ENCODE measurements at places on chromosomes 12 and 14.

- no peak for DNase-seq
Observed at GRCh38 chr14:23062002-23062401, 4.7 kb upstream of the CDH24 start.

- no peak for DNase-seq
Observed at GRCh38 chr14:104470588-104470987, 109.0 kb upstream of the C14orf180 start.

- peak; percentile 60 for DNase-seq
Observed at GRCh38 chr12:94532490-94533422, 73.1 kb upstream of the CEP83 start.

DNA sequence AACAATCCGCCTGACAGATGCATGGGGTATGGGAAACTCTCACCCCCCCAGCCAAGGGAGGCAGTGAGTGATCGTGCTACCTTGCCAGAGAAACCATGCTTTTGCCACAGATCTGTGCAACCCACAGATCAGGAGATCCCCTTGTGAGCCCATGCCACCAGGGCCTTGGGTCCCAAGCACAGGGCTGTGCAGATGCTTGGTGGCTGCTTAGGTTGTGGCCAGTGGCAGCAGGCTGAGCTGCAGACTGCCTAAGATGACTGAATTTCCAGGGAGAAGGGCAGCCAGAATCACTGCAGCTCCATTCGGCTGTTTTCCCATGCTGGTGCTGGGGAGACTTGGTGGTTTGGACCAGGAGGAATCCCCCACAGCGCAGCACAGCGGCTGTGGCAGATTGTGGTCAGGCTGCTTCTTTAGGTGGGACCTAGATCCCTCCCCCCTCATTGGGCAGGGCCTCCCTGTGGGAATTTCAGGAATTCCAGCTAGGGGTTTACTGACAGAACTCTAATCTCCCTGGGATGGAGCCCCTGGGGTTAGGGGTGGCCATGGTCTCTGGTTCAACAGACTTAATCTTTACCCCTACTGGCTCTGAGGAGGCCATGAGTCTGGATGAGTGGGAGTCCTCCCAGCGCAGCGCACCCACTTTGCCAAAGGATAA lies 264.6 kb upstream of the DAAM1 start:
- no peak for DNase-seq

- no peak for DNase-seq
Observed at GRCh38 chr14:37091651-37092050, 80.8 kb downstream of the SLC25A21 start.

GRCh38 chr12:115507560-115507889 lies 770.0 kb downstream of the MED13L start:
- DNase-seq = no peak

GRCh38 chr14:79570648-79571047 lies 640.7 kb downstream of the DIO2 start:
- no peak for DNase-seq

GRCh38 chr12:116996621-116997020 lies 85.9 kb downstream of the FBXW8 start:
- no peak for DNase-seq

- DNase-seq = peak; percentile 15
Observed at GRCh38 chr14:51963286-51963685, 26.1 kb upstream of the RTRAF start.

DNA sequence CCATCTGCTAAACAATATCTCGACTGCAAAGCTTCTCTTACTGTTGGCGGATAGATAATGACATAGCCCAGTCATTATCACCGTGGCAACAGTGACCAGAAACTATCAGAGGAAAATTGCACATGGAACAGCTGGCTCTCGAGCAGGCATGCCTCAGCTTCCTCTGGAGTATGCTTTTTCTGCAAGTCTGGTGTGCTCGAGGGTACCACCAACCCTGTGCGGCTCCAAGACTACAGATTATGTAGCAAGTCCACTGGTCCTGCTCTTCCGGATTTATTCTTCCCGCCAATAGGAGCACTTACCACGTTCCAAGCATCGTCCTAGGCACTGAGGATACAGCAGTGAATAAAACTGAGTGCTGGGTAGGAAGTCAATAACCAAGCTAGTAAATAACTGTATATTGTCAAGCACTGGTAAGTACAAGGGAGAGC lies 1.4 kb upstream of the GLRX5 start:
- peak; percentile 67 for DNase-seq

DNA sequence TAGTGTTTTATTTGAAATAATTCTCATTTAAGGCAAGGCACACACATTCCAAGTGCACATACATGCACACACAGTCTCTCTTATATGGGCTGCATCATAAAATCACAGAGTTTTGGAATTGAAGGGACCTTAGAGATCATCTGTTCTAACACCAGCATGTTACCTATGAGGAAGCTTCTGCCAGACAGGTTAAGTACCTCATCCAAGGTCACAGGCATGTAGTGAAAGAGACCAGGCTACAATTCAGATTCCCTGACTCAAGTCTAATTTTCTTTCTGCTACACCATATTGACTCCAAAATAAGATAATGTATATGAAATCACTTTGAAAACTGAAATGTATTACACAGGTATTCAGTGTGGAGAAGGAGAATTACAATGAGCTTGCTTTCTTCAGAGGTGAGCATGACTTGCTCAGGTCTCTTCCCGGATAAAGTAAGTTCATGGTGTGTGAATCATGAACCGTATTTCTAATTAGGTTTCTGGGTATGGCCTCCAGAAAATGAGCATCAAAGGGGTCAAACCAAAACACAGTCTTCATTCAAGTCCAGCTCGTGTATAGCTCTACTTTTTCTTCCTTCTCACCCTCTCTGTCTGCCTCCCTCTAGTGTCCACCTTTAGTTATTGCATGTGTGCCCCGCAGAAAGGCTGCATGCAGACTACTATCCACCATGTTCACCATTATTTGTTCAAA lies 411.9 kb downstream of the FUT8 start:
- DNase-seq = peak; percentile 70

- no peak for DNase-seq
Observed at GRCh38 chr14:100578552-100578951, 8.7 kb downstream of the BEGAIN start.

GRCh38 chr12:16211731-16212130 lies 65.8 kb downstream of the SLC15A5 start:
- no peak for DNase-seq

GRCh38 chr12:82515652-82516051 lies 157.3 kb downstream of the METTL25 start:
- no peak for DNase-seq

GRCh38 chr12:123761841-123762714 lies at the start of gene DNAH10:
Gene DNAH10, plus strand, starts transcription at chr12:123762301. Its CDS starts 36 bp downstream, at chr12:123762337.
- peak; percentile 77 for DNase-seq

DNA sequence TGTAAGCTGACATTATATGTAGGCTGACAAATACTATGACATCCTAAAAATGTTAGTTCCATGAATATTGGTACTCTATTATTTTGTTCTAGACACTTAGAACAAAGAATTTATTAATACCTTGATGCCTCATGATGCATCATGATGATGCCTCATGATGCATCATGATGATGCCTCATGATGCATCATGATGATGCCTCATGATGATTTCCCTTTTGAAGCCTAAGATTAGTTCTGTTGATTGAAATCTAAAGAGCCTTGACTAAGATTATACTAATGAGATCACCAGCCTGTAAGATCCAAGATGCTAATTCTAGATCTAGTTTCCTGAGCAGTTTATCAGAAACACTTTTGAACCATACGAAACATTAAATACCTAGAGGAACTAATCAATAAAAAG lies 4.6 kb upstream of the CEP128 start:
- no peak for DNase-seq

DNA sequence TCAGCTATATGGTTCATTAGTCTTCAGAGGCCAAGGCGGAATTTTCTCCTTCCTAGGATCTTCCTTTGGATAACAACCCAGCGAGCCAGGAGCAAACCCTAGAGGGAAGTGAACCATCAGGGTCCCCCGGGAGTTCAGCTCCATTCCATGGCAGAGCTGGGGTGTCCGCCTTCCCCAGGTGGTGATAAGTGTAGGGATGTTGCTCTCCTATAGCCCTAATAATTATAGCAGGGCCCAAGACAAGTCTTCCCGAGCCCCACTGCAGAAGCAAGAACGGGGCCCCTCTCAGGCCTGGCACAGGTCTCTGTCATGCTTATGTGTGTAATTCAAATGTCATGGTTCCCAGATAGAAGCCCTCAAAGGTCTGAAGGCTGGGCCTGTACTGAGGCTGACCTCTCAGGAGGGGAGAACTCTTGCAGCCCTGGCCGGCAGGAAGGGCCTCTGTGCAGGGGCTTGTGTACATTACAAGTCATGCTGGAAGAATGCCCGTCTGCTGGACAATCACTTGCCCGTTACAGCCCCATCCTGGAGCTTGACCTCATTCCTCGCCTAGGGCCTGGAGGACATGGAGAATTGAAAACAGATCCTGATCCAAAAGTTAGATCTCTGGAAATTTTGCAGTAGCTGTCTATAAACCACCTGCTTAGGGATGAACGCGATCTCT lies 17.3 kb downstream of the LRTM2 start:
- DNase-seq = no peak

DNA sequence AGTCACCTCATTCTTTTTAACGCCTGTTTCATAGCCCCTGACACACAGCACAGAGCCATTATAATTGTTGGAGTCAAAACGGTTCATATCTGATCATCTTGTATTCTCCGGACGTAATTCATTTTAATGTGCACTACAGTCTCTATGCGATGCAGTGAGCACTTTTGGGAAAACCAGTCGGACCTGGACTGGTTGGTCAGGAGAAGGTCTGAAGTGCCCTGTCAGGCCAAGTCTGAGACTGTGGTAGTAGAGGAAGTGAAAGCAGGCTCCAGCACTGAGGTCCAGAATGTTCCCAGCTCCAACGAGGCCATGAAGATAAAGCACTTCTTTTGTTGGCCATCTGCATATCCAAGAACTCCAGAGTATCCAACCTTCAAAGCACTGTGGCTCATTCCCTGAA lies 117.1 kb upstream of the NCOR2 start:
- no peak for DNase-seq

- DNase-seq = no peak
Observed at GRCh38 chr12:9694241-9694640, 24.7 kb downstream of the CLEC2D start.

DNA sequence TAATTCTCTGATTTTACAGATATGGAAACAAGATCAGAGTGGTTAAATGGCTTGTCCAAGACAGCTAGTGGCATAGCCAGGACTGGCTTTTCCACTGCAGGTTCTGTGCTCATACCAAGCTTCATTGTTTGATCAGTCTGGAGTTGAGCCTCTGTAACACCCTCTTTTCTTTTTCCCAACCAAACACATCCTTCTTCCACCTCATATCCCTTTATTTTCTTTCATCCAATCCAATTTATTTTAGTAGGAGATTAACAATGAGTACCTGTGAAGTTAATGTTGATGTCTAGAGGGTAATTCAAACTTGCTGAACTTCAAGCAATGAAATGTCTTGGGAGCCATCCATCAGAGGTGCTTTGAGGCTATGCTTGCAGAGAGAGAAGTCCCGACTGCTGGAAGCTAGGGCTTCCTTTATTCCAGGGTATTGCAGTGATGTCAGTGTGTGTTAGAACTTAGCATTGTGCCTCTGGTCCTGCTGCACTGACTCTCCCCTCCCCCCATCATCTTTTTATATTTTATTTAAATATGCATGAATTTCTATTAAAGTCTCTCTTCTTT lies 452.1 kb upstream of the PDE3A start:
- no peak for DNase-seq

GRCh38 chr14:55070981-55071411 lies 19.5 kb downstream of the MAPK1IP1L start:
- no peak for DNase-seq

DNA sequence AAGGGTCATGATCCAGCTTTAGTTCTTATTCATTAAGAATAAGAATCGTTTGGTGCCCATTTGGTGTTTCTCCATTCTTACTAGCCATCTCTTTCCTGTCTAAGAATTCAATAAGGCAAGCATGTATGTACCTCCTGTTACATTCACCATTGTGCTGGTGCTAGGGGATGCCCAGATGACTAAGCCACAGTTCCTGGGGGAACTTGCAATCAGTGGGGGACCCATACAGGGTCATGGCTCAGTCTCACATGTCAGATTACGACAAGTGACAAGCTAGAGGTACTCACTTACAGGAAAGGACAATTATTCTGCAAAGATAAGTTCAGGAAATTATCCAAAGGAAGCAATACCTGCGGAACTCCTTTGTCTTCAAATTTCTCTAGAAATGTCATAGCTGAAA lies 125.4 kb downstream of the STXBP6 start:
- DNase-seq = no peak

GRCh38 chr12:117404940-117405339 lies 43.5 kb upstream of the NOS1 start:
- DNase-seq = no peak

- no peak for DNase-seq
Observed at GRCh38 chr14:104389326-104390220, 190.0 kb upstream of the C14orf180 start.

- DNase-seq = no peak
Observed at GRCh38 chr14:36591482-36591881, 9.1 kb upstream of the NKX2-8 start.

GRCh38 chr14:91356181-91356763 lies 61.3 kb downstream of the CCDC88C start:
- DNase-seq = no peak

DNA sequence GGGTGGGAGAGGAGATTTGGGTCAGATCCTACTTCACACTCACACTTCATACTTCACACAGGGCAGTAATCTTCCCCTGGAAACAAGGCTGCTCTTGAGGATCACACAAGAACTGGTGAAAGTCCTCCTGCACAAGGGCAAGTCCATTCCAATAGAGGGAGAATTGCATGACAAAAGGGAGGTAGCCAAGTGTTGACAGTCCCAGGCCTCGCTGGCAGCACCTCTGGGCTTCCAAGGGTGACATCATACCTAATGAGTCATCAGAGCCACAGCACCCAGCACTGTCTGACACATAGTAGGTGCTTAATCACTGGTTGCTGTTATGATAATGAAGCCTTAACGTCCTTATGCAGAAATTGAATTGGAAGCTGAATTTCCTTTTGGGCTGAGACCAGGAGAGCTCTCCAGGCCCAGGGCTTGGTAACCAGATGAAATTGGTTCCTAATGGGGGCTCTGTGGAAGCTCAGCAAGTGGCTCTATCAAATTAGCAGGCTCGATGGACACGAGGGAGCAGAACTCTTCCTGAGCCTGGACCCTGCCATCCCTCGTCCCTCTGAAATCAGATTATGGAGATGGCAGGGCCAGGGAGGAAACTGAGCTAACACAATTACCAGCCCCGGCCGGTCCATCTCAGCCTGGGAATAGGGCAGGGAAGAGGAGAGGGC lies 58.8 kb upstream of the ACTN1 start:
- no peak for DNase-seq

GRCh38 chr14:64971943-64972791 lies at the start of gene RAB15:
Gene RAB15, minus strand, starts transcription at chr14:64972336. Its CDS starts 260 bp downstream, at chr14:64972076.
- peak; percentile 51 for DNase-seq

GRCh38 chr12:41067941-41068645 lies 120.0 kb upstream of the PDZRN4 start:
- DNase-seq = no peak

DNA sequence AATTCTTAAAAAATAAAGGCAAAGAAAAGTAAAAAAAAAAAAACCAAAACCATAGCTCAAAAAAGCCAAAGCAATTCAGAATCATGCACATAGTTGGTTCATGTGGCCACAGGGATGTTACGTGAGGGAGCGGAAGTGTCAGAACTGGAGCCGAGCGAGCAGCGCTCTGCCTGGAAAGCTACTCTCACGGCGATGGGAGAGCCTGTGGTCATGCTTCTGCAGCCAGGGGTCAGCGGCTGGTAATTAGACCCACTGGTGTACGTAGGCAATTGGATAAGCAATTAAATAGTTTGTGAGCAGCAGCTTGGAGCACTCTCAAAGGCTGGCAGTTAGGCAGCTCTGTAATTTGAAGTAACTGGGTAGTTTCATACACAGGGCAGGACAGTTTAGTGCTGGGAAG lies 58.1 kb downstream of the TRHDE start:
- no peak for DNase-seq

GRCh38 chr12:105069936-105070702 lies 14.1 kb downstream of the ALDH1L2 start:
- DNase-seq = no peak

All from NCI-H1105 (cell line).